HFF-Myc (cell line): ENCODE measurements at places on chromosomes 13 and 19.

DNA sequence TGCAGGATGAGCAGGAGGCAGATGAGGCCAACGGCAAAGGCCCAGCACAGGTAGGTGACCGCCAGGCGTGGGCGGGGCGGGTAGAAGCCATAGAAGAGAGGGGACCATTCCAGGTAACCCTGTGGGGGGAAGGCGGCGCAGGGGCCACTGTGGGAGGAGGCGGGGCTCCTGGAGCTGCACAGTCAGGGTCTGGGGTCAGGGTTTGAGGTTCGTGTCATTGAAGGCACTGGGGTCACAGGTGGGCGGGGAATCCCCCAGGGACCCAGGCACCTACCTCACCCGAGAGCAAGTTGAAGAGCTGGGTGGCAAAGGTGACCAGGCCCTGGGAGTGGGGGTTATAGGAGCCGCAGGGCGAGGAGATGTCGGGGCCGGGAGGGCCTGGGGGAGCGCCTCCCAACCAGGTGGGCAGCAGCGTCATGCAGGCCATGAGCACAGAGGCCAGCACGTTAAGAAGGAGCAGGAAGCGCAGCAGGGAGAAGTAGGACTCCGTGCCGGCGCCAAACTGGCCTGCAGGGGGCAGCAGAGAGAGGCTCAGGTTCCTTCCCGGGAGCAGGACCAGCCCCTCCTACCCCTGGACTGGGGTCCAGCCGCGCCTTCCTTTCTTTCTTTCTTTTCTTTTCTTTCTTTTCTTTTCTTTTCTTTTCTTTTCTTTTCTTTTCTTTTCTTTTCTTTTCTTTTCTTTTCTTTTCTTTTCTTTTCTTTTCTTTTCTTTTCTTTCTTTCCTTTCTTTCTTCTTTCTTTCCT lies 4.6 kb downstream of the TMC4 start:
- DNase-seq, result peak; percentile 70

DNA sequence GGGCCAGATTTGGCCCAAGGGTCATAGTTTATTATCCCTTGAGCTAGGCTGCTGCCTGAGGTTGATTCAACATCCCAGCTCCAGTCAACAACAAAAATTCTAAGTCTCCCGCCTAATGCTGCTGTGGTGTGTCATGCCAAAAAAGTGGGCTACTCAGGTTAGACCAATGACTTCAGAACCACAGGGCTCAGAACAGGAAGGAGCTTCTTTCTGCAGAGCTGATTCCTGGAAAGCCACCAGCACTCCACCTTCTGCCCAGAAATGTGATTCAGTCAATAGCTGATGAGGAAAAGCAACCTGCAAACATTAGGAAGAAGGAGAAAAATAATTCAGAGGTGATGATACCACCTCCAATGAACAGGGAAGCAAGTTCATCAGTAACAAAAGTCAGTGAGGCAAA lies 56.1 kb upstream of the SERPINE3 start:
- DNase-seq, result no peak

GRCh38 chr19:18708452-18709231 lies 25.2 kb downstream of the CRTC1 start:
- no peak for DNase-seq

- DNase-seq, result no peak
These were observed 5.6 kb downstream of the FCGRT start for GRCh38 chr19:49518033-49518432.

- no peak for DNase-seq
These were observed 4.0 kb downstream of the ZNF91 start for GRCh38 chr19:23391236-23391635.

DNA sequence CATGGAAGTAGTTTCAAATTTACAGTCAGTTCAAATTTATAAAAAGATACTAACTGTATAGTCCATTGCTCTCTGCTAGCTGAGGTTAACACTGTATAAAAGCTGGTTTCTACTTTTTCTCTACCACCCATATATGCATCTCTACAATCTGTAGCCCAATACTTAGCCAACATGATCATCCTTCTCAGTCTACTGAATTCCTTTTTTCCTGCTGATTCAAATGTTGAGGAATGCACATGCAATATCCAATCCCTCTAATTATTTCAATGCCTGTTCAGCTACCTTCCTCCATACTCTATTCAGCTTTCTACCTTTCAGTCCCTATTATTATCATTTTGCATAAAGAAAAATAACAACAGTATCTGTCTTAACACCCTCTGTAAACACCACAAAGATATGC lies 15.6 kb downstream of the KPNA3 start:
- no peak for DNase-seq

GRCh38 chr19:33683881-33684537 lies 62.3 kb downstream of the CHST8 start:
- peak; percentile 3 for DNase-seq

GRCh38 chr19:14412996-14413692 lies 6.0 kb downstream of the DDX39A start:
- DNase-seq, result no peak

DNA sequence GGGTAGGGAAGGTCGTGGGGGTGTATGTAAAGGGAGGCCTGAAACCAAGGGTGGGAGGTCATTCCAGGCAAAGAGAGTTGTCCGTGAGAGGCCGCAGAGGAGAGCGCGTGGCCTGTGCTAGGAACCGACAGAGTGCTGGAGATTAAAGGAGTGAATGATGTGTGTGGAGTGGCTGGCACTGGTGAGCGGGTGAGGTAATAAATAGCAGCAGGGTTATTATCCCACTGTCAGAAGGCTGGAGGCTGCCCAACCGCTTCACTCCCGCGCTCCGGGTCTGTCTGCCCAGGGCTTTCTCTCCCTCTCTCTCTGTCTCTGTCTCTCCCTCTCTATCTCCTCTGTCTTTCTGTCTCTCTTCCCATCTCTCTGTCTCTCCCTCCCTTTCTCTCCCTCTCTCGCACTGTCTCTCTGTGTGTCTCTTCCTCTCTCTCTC lies 17.4 kb downstream of the ZNF579 start:
- no peak for DNase-seq

GRCh38 chr13:73602295-73602694 lies 531.9 kb downstream of the KLF12 start:
- peak; percentile 2 for DNase-seq

DNA sequence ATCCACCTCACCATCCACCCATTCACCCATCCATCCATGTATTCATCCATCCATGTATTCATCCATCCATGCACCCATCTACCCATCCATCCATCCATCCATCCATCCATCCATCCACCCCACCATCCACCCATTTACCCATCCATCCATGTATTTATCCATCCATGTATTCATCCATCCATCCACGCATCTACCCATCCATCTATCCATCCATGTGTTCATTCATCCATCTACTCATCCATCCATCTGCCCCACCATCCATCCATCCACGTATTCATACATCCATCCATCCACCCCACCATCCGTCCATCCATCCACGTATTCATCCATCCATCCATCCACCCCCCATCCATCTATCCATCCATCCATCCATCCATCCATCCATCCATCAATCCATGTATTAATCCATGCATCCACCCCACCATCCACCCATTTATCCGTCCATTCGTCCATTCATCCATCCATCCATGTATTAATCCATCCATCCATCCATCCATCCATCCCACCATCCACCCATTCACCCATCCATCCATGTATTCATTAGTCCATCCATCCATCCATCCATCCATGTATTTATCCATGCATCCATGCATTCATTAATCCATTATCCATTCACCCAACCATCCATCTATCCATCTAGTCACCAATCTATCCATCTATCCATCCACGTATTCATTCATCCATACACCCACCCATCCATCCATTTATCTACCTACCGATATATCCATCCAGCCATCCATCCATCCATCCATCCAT lies 2.6 kb downstream of the IL12RB1 start:
- no peak for DNase-seq

- DNase-seq, result no peak
These were observed 47.7 kb upstream of the ATP12A start for GRCh38 chr13:24632382-24633121.

GRCh38 chr19:12783291-12783848 lies 7.9 kb upstream of the JUNB start:
- DNase-seq, result no peak

GRCh38 chr19:2477732-2478191 lies 1.8 kb downstream of the GADD45B start:
- no peak for DNase-seq

DNA sequence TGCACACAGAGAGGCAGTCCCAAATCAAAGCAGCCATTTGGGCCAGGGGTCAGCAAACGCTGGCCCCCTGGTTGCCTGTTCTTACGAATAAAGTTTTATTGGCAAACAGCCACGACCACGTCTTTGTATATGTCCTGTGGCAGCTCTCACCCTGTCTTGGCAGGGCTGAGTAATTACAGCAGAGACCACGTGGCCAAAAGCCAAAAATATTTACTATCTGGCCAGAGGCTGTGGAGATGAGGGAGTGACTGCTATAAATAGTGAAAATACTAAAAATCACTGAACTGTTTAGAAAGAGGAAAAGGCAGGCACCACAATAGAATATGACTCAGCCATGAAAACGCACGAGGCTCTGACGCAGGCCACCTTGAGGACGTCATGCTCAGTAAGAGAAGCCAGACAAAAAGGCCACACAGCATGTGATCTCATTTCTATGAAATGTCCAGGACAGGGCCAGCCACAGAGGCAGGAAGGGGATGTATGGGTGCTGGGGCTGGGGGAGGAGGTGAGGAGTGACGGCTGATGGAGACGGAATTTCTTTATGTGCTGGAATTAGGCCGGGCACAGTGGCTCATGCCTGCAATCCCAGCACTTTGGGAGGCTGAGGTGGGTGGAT lies 29.4 kb downstream of the SMIM24 start:
- DNase-seq, result peak; percentile 97

DNA sequence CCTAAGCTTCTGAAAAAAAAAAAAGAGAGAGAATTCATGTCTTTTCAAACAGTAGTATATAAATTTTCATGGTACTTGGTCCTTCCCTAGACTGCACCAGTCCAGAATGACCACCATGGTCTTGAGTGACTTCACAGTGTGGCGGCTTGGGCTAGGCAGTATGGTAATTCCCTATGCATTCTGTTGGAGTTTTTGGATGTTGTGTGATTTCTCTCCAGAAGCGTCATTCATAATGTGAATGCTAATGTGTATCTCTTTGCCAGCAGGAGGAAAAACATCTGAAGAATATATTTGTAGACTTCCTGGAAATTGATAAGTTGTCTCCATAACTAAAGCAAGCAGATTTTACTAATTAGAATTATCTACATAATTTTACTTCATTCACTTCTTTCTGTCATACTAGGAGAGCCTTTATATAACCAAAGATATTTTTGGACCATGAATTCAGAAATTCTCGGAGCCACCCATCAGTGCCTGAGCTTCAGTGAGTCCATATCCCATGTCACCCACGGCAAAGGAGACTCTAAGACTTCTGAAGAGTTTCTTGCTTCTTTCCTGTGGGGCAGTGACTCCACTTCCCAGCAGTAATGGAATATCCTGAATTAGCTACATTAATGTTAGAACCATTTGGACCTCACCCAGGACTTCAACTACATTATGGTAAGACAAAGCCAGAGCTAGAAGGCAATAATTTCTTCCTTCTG lies 8.4 kb downstream of the STARD13 start:
- no peak for DNase-seq

DNA sequence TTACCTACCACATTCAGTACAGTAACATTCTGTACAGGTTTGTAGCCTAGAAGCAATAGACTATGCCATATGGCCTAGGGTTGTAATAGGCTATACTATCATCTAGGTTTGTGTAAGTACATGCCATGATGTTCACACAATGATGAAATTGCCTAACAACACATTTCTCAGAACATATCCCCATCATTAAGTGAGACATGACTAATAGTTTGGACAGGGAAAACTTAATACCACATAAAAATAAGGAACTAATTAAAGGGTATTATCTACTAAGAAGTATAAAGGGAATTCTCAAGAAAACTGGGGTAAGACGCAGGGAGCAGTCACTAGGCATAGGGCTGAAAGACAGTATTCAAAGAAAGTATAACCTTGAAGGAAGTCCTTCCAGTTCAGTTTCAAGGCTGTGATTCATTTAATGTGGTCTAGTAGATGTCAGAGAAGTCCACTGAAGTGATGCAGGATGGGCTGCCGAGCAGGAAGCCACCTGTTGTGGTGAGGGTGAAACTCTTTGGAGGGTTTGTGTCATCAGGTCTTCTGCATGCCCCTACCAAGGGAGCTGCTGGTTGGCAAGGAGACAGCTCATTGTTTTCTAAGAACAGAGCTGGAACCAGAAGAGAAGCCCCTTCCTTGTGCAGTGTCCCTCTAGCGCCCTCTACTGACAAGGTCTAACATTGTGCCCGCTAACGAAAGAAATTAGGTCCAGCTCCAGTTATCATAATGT lies 122.9 kb downstream of the OLFM4 start:
- DNase-seq, result no peak

GRCh38 chr13:49220036-49220855 lies at the start of gene MLNR:
MLNR (plus strand) TSS chr13:49220338; CDS start chr13:49220338, 0 bp downstream.
- no peak for DNase-seq

DNA sequence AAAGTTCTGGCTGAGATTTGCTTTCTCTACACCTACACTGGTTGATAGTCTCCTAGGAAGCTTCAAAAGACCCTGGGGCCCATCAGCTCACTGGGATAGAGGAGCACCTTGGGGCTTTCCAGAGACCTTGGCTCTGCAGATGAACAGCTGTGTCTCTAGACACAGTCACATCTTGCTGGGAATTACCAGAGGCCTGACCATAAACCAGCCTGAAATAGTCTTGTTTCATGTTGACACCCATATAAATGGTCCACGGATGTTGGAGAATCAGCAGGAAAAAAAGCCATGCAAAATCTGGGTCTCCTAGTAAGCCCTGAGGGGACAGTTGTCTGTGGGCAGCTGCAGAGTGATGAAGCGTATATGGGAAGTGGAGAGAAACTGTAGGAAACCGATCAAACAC lies 207.6 kb downstream of the DNAJC15 start:
- DNase-seq, result no peak

DNA sequence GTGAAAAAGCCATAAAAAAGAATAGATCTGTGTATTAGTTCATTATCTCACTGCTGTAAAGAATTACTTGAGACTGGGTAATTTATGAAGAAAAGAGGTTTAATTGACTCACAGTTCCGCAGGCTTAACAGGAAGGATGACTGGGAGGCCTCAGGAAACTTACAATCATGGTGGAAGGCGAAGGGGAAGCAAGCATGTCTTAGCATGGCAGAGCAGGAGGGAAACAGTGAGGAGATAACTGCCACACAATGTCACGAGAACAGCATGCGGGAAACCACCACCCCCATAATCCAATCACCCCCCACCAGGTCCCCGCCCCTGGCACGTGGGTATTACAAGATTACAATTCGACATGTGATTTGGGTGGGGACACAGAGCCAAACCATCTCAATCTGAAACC lies 39.1 kb upstream of the EEF1AKMT1 start:
- DNase-seq, result no peak

GRCh38 chr13:97120976-97121375 lies 101.2 kb upstream of the MBNL2 start:
- DNase-seq, result no peak
